ENCODE measurements at places on chromosomes 1 and 21.

- no peak for DNase-seq
Observed at GRCh38 chr1:214271174-214271858, 9.6 kb upstream of the SMYD2 start.

GRCh38 chr1:172613294-172613693 is 45.6 kb upstream of the FASLG start:
- no peak for DNase-seq

DNA sequence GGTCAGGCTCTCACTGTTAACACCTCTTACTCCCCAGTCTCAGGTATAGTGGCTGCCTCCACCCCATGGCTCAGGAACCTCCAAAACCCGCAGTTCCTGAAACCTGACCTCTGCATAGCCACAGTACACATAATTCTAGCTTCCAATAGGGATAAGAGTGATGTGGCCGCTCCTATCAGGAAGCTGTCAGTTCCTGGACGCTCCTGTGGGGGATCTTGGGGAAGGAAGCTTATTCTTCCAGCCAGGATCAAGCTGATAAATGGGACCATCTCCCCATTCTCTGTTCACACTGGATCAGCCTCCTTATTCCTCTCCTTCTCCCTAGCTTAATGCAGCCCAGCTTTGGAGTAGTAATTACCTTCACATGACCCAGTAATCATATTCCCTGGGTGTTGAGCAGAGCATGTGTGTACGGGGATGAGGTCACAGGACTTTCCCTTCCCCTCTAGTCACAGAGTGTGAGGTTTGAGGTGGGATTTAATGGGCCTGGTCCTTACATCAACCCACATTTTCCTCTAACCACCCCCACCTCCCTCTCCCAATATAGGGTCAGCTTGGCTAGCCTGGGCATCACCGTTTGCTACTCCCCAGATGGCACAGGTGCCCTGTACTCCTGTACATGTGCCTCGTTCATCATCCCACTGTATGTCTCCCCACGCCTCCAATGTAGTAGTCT is 7.0 kb upstream of the POU3F1 start:
- DNase-seq, result no peak

- no peak for DNase-seq
Observed at GRCh38 chr1:51313961-51314777, 16.2 kb downstream of the TTC39A start.

- no peak for DNase-seq
Observed at GRCh38 chr1:59272507-59272906, 24.4 kb upstream of the FGGY start.

GRCh38 chr1:216632980-216633379 is 90.2 kb downstream of the ESRRG start:
- no peak for DNase-seq

- no peak for DNase-seq
Observed at GRCh38 chr1:82752046-82752445, 951.3 kb downstream of the ADGRL2 start.

- peak; percentile 46 for DNase-seq
Observed at GRCh38 chr1:201042779-201043461, 19.4 kb upstream of the KIF21B start.

DNA sequence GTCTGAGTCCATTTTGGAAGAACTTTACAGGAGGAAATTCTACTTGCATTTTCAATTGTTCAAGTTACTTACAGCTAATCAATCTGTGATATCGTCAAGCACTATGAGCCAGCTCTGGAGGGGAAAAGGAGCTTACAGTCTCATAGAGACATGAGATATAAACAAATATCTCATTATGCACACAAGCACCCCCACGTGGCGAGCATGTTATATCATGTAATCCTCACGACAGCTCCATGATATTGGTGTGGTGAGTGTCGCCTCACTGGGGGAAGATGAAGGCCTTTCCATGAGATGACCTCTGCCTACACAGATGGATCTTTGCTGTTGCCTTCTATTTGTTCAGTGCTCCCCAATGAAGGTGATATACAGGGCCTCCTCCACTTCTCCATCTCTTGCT is 34.6 kb downstream of the TNR start:
- DNase-seq, result no peak

DNA sequence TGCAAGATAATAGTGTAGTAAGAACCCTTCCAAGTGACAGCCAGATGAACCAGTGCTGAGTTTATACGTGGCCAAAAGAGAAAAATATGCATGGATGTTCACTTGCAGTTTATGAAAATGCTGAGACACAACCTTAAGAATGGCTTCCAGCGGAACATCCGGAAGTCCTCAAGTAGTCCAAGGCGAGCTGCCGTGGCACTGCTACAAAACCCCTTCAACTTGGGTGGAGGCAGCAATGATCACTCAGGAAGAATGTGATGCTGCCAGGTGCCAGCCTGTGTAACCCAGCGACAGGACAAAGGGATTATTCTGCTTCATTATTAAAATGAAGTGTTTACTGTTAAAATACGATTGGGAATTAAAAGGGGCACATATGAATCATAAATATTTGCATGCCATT is 179.6 kb downstream of the RUNX1 start:
- DNase-seq, result no peak

GRCh38 chr1:166603296-166603695 is 236.0 kb upstream of the POGK start:
- no peak for DNase-seq

- DNase-seq, result no peak
Observed at GRCh38 chr1:8653878-8654277, 163.6 kb downstream of the RERE start.

DNA sequence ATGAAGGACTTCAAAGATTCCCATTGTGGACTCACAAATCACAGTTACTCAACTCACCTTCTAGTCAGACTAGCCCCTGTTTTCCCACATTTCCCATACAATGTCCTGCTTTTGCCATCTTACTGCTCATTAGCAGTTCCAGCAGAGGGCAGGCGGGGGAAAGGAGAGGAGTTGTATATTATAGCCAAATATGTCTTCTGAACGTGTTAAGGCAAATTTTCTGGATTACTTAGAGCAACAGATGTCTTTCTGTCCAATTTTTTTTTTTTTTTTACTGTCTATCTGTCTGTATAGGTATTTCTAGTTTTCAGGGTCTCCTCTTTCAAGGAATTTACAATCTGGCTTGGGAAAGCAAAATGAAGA is 29.9 kb upstream of the DDAH1 start:
- DNase-seq, result no peak

DNA sequence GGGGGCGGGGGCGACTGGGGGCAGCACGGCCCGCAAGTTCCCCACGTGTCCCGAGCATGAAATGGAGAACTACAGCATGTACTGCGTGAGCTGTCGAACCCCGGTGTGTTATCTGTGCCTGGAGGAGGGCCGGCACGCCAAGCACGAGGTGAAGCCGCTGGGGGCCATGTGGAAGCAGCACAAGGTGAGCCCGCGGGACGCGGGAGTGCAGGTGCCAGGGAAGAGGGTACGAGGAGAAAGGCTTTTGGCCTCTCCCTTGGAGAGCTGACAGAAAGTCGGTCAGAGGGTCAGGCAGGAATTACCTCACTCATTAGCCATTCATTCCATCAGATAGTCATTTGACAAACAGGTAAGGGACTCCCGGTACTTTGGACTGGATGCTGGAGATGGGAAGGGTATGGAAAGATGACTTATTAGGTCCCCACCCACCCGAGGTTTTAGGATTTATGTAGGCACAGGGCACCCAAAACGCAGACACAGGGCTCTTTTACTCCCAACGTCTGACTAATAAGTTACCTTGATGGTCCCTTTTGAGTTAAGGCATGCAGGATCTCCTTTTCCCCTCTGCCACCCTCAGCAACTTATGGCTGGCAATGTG is 2.1 kb downstream of the TRIM67 start:
- DNase-seq, result no peak

DNA sequence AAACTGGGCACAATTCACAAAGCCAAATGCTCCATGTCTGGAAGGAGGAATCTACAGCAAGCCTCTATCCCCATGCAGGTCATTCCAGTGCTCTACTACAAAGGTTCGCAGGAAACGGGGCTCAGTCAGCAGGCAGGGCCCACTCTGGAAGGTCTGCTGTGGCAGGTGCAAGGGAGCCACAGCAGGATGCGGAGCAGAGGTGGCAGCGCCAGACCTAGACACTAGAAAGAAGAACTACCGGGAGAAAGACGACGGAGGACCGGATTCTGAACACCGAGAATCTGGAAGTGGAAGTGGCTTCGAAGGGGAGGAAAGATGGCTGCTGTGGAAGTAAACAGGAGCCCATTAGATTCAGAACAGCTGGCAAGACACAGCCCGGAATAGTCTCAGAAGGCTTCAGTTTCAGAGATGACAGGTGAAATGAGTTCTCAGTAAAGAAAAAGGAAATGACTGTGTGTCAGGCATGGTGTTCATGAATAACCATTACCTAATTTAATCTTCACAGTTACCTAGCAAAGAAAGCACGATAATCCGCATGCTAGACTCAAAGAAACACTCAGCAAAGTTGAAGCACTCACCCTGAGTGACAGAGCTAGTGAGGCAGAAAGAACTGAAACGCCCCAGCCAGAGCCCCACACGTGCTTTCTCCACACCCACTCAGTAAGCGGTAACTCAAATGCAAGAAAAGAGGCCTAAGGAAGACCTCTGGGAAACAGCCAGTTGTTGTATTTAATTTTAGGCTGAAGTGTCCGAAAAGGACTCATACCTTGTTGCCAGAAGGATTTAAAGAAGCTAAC is 21.4 kb downstream of the SETD4 start:
- no peak for DNase-seq

DNA sequence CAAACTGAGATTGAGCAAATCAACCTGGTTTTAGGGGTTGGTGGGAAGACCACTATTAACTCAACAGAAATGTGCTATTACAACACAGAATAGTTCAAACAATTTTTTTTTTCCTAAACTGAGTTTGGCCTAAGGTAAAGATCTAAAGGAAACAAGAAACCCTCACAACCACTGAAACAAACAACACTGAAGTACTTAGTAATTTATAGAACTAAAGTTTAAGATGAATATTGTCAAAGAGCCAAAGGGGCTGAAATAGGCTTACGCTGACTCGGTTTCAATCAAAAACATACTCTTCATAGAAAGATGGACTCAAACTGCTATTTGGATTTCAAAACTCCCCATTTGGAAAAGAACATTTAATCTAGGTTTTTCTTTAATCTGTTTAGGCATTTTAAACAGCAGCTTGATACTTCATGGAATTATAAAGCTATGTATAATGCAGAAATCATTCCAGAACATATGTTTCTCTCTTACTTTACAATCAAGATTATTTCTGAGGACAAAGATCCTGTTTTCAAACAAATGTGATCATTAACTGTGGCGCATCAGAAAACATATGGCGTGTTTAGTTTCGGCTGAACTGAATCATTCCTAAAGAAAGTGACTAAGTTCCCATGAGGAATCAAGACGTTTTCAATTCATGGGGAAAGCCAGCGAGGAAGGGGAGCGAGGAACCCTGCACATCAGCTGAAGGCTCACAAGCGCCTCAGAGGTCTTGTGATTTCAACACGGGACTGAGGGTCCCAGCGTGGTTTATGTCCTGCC is 62.7 kb downstream of the SYT6 start:
- no peak for DNase-seq

DNA sequence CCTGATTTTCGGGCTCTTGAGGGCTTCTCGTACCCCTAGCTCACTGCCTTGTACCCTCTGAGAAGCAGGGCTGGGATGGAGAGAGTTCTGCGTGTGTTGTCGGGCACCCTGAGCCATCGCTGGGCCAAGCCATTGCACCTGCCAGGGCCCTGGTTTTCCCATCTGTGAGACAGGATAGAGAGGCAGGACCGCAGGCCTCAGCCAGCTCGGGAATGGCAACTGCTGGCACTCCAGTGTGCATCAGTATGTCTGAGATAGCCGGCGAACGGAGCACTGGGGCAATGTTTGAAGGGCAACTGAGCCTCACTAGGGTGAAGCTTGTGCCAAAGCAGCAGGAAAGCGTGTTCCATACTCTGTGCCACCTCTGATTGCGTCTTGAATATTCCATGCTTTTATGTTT is 66.9 kb downstream of the TENT5C start:
- no peak for DNase-seq

DNA sequence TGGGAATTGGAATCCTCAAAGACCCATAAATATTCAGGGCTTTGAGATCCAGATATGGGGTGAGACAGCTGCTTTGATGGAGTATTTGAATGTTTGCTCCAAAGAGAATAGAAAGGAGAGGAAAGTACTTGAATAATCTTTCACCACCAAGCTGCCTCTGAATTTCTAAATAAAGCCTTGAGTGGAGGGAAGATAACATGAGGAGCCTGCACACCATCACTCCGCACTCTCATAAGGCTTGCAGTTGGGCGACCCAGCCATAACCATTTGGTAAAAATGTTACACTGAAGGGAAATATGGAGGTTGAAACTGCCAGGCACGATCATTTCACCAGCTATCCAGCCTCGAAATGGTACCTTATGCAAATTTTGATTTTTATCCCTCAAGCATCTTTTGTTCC is 38.4 kb downstream of the VCAM1 start:
- DNase-seq, result no peak

- no peak for DNase-seq
Observed at GRCh38 chr1:91803123-91803522, 82.8 kb downstream of the TGFBR3 start.

GRCh38 chr1:31765041-31765467 is 914 bp upstream of the ADGRB2 start:
- no peak for DNase-seq

DNA sequence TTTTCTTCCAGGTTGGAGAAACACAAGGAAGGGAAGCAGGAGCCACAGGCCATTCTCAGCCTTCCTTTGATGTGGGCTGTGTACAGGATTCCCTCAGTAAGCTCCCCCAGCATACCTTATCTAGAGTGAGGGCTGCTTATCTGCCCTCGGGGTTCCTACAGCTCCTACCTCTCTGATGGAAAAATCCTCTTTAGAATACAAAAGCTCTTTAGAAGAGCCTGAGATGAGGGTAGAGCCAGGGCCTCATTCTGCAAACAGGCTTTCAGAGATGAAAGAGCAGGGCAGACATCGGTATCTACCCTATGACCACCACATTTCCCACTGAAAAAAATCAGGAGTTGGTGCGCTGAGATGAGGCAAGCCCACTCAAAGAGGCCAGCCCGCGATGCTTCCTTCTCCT is 85.1 kb downstream of the PLPP3 start:
- no peak for DNase-seq

DNA sequence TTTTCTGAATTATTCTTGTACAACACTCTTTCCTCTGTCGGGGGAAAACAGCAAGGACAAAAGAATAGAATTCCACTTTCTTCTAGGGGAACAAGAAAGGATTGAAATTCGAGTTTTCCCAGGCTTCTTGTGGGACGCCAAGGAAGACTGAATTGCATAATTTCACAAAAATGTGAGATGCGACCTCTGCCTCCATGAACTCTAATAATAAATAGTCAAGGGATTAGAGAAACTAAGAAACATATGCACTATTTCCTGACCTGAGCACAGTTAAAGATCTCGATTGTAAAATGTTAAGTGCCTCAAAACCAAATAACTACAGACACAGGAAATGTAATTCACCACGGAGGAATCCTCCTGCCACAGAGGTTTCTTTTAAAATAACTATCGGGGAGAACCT is 117.3 kb upstream of the MARK1 start:
- no peak for DNase-seq

- DNase-seq, result no peak
Observed at GRCh38 chr1:8493916-8494540, 176.1 kb downstream of the SLC45A1 start.

DNA sequence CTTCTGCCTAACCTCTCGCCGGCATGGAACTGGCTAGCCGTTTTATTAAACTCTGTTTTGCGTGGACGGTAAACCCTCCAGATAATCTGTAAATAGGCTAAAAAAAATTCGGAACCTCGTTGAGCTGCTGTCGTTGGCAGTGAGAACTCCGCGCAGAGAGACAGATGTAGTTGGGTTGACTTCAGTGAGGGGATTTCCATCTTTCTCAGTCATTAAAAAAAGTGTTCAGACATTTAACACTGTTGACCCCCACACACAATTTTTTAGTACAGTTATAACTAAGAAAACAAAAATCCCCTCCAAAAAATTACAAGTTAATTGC is 464 bp downstream of the PARK7 start:
- no peak for DNase-seq

- peak; percentile 44 for DNase-seq
Observed at GRCh38 chr1:234725177-234726132, 115.5 kb upstream of the IRF2BP2 start.
